ENCODE measurements at places on chromosomes 2 and 18. TPM values are rescaled to one million over a fixed set of nuclear protein-coding genes. Genes with fewer than 3 reads are reported as not detected.

The SETBP1 gene
- total RNA-seq: 39.3 TPM

The TNFAIP6 gene
- total RNA-seq: 6.9 TPM

The SGO2 gene
- 0.54 TPM for total RNA-seq

The UNC50 gene
- total RNA-seq: 38.2 TPM

The VWC2L gene
- not detected for total RNA-seq

The FOXI3 gene
- total RNA-seq: not detected

The SGPP2 gene
- 0.28 TPM for total RNA-seq

The CROCC2 gene
- total RNA-seq: not detected

Measured in thoracic aorta (tissue), 2 donors.